ENCODE measurements at places on chromosomes 12 and 14.

DNA sequence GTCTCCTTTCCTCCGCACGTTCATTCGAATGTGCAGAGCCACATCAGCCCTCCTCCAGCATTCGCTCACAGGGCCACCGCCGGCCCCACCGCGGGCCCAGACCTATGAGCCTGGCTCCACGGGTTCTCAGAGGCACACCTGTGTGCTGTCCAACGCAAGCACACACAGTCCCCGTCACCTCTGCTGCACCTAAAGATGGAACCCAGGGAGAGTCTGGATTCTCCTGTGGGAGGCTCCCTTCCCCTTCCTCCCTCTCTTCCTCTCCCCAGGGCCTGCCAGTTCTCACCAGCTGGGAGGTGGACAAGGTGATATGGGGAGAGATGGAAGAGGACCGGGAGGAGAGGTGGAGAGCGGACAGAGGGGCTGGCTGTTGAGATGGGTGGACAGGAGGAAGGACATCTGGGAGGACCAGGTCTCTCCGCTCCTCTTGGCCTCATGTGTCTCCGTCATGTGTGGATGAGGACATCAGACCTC lies 4.9 kb upstream of the AQP6 start:
- DNase-seq = no peak

DNA sequence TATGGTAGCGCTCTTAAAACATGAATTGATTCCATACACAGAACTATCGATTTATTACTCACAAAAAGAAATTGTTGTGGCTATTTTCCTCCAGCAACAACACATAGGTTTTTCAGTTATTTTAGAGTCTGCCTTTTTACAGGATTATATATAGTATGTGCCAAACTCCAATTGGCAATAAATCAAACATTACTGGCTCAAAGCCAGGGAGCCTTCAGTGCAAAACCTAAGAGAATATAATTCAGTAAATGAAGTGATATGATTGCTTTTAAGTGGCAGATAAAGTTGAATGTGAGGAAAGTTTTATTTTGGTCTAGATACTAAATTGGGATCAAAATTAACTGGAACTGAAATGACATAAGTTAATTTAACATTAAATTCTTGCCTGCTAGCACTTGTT lies 234.8 kb downstream of the PIK3C2G start:
- DNase-seq = no peak

DNA sequence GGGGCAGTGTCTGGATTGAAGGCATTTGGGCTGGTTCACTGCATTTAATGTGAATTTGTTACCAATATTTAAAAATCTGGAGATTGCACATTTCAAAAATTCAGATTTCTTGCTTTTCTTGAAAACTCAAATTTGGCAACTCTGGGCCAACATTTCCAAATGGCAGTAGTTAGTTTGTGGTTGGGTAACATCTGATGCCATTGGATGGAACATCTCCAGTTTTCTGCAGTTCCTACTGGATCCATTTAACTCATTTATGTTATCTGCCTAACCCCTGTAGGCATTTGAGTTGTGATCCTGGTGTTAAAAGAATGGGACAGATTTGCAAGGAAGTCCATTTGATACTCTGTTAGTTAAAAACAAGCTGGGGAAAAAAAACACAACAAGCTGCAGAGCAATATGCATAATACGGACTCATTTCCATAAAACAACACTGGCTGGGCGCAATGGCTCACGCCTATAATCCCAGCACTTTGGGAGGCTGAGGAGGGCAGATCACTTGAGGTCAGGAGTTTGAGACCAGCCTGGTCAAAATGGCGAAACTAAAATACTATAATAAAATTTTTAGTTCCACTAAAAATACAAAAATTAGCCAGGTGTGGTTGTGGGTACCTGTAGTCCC lies 7.9 kb downstream of the EIF2B2 start:
- DNase-seq = no peak

- no peak for DNase-seq
These were observed 7.6 kb upstream of the LGR5 start for GRCh38 chr12:71431991-71432390.

- DNase-seq = no peak
These were observed 117.0 kb upstream of the DYRK2 start for GRCh38 chr12:67531501-67531900.

- DNase-seq = no peak
These were observed 39.1 kb downstream of the PTPN21 start for GRCh38 chr14:88515499-88516221.

DNA sequence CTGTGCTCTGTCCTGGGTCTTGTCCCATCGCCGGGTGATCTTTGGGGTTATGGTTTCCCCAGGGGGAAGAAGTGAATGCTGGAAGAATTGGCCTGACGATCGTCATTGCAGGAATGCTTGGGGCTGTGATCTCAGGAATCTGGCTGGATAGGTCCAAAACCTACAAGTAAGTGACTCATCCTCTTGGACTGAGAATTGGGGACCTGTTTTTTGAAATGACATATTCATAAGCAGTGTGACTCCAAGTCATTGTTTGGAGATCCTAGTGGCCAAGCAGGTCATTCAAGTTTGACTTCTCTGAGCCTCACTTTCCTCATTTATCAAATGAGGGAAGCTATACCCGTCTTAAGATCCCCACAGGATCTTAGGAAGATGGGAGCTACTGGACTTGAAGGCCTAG lies 25.8 kb downstream of the ERG28 start:
- no peak for DNase-seq

DNA sequence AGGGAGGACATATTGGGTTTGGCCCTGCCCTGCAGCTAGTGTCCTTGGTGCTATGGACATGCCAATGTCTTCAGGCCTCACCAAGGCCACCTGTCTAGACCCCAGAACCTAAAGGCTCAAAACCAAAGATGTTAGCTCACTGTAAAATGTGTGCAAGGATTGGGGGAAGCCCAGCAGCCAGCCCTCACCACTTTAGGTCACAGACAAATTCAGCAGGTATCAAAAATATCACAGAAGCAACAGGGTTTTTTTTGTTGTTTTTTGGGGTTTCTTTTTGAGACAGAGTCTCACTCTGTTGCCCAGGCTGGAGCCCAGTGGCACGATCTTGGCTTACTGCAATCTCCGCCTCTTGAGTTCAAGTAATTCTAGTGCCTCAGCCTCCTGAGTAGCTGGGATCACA lies 29.0 kb upstream of the NINJ2 start:
- no peak for DNase-seq

- DNase-seq = peak; percentile 78
These were observed 56.8 kb downstream of the SPPL3 start for GRCh38 chr12:120847392-120847791.

DNA sequence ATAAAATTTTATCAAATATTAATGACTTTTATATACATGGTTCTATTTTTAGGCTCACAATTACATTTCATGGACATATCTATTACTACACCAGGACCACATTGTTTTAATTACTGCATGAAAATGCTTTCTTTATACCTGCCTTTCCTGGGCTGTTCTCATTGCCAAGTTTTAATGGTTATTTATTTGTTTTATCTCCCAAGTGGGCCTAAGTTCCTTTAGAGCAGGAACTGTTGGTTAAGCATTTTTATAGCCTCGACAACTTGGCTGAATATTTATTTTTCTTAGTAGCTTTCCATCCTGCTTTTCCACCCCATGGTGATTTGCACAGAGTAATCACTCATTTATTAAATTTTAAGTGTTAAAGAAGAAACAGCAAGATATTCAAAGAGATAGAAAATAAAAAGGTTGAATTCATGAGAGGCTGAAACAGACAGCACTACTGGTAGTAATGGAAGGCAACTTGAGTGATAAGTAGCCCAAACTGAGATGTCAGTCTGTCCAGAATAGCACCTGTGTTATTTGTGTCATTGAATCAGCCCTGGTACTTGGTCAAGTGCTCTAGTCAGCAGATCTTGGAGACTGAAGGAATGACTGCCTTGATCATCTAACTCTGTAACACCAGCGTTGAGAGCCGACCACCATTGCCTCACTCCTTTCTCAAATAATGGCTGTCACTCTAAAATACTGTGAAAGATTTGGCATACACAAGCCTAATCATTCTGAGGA lies 119.1 kb upstream of the EGLN3 start:
- DNase-seq = no peak

DNA sequence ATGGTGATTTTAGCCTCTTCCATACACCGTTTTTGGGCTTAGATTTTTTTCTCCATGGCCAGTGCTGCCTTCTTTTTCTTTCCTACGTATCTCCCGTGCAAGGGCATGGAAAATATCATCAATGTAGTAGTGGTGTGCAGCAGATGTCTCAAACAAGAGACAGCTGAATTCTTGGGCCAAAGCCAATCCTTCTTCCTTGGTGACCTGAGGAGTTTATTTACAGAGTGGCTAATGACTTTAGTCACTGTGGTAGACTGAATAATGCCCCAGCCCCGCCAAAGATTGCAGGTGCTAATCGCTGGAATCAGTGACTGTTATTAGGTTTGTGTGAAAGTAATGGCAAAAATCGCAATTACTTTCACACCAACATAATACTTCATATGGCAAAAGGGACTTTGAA lies 235.5 kb upstream of the NOS1 start:
- DNase-seq = no peak

- peak; percentile 7 for DNase-seq
These were observed 663 bp downstream of the WASHC3 start for GRCh38 chr12:102061096-102061559.

DNA sequence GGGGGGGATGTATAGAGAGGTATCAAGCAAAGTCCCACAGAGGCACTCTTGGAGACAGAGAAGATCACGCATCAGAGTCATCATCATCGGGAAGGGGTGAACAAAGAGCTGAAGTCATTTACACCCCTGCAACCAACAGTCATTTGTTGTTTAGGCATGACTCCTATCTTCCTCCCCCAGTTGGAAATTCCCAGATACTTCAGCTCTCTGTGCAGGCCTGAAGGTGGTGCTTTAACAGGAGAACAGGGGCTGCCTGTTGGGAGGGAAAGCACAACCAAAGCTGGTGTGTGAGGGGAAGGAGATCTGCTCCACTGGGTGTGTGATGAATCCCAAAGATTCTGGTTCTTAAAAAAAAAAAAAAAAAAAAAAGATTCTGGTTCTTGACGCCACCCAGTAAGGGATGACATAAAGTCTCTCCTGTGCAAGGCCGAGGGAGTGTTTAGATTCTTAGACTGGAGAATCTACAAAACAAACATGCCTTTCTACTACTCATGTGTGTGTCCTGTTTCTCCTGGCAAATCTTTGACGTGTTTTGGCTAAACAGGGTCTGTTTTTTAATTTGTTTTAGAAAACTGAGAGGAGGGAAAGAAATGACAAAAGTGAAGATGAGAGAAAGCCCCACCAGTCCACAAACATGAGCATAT lies 121.0 kb upstream of the ARHGAP5 start:
- no peak for DNase-seq

GRCh38 chr12:54082397-54082892 lies 28.8 kb downstream of the HOXC4 start:
- DNase-seq = peak; percentile 11

DNA sequence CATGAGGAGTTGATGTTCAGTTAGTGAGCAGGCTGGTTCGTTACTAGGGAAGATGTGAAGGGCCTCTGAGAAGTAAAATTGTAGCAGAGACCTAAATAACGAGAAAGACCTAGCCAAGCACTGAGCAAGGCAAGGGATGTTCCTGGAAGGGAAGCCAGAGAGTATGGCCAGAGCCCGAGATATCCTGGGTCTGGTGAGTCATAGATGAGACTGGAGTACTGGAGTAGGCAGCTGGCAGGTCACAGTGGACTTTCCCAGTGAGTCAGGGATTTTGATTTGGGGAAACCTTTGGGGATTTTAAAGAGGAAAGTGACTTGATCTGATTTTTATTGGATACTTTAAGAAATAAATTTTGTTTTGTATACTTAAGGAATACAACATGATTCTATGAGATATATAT lies 369.0 kb downstream of the DIO2 start:
- no peak for DNase-seq

DNA sequence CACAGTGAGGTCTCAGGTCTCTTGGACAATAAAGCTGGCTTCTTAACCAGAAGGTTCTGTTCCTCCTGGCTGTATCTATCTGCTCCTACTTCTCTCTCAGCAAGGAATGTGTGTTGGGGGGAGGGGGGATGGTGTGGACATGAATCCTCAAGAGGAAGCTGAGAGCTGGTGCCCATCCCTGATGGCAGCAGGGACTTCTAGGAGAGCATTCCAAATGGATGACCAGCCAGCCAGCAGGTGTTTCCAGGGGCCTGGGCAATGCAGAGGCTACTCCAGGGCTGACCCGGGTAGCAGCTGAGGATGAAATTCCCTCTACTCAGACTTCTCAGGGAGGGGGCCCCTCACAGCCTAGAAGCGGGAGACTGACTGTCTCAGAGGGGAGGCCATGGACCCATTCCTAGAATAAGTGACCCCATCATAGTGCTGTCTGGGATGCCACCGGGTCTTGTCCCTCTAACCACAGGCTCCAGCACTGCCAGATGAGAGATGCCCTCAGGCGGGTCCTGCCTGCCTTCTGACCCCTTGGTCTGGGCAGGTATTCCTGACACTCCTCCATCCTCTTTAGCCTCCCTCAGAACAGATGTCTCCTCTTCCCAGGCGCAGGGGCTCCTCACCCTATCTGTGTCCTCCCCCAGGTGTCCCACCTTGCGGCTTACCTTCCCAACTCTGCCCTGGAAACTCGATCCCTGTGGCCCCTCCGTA lies 1.2 kb downstream of the RAB15 start:
- no peak for DNase-seq

DNA sequence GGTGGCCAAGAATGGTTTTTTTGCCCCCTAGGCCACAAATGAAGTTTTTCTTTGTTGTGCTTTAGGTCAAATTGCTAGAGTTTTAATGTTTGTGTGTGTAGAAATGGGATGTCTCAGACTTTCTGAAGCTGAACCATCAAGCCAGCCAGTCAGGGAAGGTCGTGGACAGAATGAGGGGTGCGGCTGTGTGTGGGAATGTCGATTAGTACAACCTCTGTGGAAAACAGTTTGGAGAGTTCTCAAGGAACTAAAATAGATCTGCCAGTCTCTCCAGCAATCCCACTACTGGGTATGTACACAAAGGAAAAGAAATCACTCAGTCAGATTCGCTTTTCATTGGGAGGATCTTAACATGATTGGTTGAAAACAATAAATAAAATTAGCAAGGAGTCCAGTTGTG lies 44.5 kb downstream of the ACACB start:
- DNase-seq = no peak

- no peak for DNase-seq
These were observed 94.9 kb downstream of the DUSP16 start for GRCh38 chr12:12467688-12468261.

GRCh38 chr12:70255311-70255710 lies 12.1 kb downstream of the CNOT2 start:
- DNase-seq = no peak

- DNase-seq = no peak
These were observed 43.5 kb downstream of the NEUROD4 start for GRCh38 chr12:55063291-55063690.

- DNase-seq = no peak
These were observed 233.3 kb downstream of the CCDC59 start for GRCh38 chr12:82124711-82125380.

- DNase-seq = no peak
These were observed 123.4 kb downstream of the TGFB3 start for GRCh38 chr14:75858362-75858761.

All from RPMI8226 (cell line).